Occipital lobe (tissue), 3 donors: ENCODE measurements at places on chromosomes 1 and 21.

DNA sequence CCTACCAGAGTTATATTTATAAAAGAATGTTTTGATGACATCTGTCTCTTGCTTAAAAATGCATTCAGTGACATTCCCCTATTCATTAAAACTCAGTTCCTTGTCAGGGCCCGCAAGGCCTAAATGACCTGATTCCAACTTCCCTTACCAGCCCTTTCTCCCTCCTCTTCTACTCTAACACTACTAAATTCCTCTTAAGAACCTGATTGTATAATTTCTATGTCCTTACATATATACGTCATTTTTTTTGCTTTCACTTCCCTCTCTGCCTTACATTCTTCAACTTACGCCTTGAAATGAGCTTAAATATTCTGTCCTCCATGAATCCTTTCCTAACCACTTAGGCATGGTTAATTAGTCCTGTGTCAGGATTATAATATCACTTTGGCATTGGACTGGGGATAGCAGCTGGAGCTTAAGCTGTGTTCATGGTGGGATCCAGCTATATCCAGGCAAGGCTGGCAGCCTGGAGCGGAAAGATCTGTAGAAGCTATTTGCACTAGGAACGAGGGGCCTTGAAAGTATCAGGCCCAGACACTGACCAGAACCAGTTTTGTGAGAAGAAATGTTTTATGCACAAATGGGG lies 360.2 kb upstream of the PTBP2 start:
- no peak for DNase-seq

DNA sequence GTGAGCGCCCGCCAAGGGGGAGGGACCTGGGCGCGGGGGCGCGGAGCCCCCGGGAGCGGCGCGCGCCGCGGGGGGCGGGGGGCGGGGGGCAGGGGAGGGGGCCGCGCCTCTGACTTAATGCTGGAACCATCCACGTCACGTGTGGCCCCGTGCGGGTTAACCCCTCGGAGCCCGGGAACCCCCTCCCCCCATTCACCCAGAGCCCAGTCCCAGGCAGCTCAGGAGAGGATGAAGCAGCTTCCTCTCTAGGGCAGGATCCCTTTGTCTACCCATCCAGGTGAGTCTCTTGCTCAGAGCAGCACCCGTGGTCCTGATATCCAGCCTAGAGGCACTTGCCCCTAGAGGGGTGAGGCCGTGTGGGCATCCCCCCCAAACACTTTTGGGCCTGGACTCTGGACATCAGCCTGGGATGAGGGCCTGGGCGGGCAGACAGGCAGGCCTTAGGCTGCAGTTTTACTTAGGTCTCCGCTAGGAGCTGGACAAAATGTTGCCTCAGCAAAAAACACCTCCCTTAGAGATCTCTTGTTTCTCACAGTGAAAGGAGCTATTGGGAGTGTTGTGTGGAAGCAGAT lies at the start of gene ALX3:
ALX3 (minus strand) TSS at position 2 of the 572 bp plus-strand sequence. CDS start 60 bp downstream, outside the sequence.
- no peak for DNase-seq

DNA sequence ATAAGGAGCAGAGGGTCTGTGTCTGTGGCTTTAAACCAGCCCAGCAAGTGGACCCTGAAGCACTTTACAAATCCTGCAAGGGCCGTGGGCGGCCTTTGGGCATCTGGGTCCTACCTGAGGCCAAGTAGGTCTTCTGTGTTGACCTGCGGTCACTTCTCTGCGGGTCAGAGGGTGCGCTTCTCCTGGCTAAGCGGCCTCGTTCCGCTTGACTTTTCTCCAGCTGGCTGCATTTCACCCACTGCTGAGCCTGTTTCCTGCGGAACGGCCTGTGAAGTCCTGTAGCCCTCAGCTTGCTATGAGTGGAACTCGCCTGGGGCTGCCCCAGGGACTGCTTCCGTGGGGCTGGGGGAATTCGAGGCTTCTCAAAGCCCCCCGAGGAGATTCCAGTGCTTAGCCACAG lies 43.3 kb downstream of the SLC37A1 start:
- no peak for DNase-seq

GRCh38 chr1:86502721-86503405 lies 34.1 kb downstream of the CLCA1 start:
- no peak for DNase-seq

- no peak for DNase-seq
Observed at GRCh38 chr1:57406428-57406970, 17.4 kb downstream of the DAB1 start.

- DNase-seq = no peak
Observed at GRCh38 chr1:233656032-233656635, 42.2 kb downstream of the KCNK1 start.

- no peak for DNase-seq
Observed at GRCh38 chr1:54353959-54354358, 52.2 kb downstream of the SSBP3 start.

- no peak for DNase-seq
Observed at GRCh38 chr1:29519788-29520110, 283.4 kb downstream of the PTPRU start.
